ENCODE measurements at places on chromosomes 3 and 15.

GRCh38 chr3:51940648-51941462, 849 bp downstream of the RRP9 start:
- DNase-seq: peak; percentile 46

DNA sequence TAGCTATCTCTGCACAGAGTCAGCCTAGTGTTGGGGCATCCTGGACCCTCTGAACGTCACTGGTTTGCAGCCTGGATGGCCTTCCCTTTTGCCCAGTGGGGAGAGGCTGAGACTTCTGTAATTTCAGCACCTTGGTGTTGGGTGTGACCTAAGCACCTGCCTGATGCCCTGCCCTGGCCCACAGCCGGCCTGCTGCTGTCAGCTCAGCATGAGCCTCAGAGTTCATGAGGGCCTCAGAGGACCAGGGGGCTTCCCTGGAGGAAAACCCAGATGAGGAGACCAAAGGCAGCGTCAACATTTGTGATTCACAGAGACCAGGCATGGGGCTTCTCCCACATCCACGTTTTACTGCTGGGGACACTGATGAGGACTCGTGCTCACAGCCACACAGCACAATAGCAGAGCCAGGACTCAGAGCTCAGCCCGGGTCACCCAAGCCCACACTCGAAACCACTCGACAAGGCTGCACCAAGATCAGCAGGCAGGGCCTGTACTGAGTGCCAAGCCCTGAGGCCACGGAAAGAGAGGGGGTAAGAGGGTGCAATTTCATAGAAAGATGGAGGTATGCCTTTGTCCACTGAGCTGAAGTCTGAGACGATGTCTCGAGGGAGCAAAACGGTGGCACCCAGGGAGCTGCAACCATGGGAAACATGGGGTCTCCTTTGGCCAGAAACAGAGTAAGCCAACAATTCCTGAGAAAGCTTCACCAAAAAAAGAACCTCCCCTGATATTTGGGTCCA, 9.9 kb upstream of the GP9 start:
- no peak for DNase-seq

GRCh38 chr3:125032100-125032643, 23.6 kb downstream of the HEG1 start:
- peak; percentile 24 for DNase-seq

- no peak for DNase-seq
Observed at GRCh38 chr15:97410897-97411575, 549.5 kb upstream of the ARRDC4 start.

DNA sequence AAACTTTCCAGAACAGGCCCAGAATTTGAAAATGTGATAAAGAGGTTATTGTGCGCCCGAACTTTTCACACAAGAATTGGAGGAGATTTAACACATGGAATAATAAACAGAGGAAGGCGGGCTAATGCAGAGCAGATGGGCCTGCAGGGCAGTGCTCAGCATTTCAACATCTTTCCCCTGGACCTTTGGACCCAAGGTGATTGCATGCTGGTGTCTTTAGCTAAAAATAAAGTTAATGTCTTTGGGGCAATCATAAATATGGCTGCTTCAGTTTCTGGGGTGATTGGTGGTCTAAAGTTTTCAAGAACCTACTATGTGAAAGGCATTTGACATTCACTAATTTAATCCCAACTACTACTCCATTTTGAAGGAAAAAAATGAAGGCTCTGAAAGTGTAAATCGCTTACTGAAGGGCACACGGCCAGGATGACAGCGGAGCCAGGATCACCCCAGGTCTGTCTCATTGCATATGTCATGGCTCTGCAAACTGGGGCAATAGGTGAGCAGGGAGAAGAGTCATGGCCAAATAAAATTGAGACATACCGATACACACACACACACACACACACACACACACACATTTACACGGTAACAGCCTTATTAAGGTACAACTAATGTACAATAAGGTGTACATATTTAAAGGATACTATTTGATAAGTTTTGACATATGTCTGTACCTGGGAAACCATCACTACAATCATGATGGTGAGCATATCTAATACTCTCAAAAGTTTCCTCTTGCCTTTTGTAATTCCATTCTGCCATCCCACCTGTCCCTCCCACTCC, 243.1 kb upstream of the LRRFIP2 start:
- DNase-seq: no peak

Data from GM03348 (cell line).